ENCODE measurements at places on chromosomes 6 and 20. TPM values are rescaled to one million over a fixed set of nuclear protein-coding genes. Genes with fewer than 3 reads are reported as not detected.

DNA sequence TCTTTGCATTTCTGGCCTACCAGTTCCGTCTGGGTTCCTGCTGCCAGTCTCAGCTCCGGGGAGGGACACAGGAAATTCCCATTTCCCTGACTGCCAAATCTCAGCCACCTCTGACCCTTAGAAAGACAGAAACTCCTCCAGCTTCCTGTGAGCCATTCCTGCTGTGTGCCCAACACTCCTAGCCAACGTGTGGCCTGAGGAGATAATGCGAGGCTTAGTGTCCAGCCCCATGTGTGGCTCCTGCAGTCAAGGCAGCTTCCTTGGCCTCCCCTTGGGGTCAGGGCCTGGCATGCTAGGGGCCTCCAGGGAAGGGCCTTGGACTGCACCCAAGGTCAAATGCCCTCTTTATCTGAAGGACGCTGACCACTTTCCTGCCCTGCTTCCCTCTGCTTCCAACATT, 45.1 kb downstream of the MAFB start:
- H3K4me1 ChIP-seq, result no peaks in the 10 kb centered on the region
- peaks cover 3% of the 10 kb centered on the region for H3K27me3 ChIP-seq
- H3K4me3 ChIP-seq, result no peak overlapping the region
- no peaks in the 10 kb centered on the region for H3K36me3 ChIP-seq
- DNase-seq, result no peak

Gene MDFI
- total RNA-seq, result 144 TPM

GRCh38 chr6:87767478-87767877, 65.4 kb upstream of the AKIRIN2 start:
- no peaks in the 10 kb centered on the region for H3K27me3 ChIP-seq
- H3K36me3 ChIP-seq, result no peaks in the 10 kb centered on the region
- no peak overlapping the region for H3K27ac ChIP-seq
- DNase-seq, result no peak
- H3K4me1 ChIP-seq, result no peaks in the 10 kb centered on the region

Gene TXLNB
- 0.58 TPM for total RNA-seq

DNA sequence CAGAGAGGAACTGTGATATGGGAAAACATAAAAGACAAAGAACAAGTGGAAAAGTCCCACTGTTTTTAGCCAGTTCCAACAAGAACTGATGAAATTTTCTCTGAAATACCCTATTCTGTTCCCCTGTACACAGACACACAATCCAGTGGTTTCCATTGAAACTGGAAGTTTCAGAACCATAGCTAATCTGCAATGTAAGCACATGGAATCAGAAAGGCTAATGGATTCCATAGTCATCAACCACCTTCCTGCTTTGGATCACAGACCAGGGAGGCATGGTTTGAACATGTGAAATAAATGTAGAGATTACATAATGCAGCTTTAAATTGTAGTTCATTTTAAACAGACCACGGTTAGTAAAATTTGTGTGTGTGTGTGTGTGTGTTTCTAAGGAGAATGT, 242.1 kb downstream of the GJA1 start:
- no peaks in the 10 kb centered on the region for H3K4me1 ChIP-seq
- no peak overlapping the region for H3K4me3 ChIP-seq
- no peaks in the 10 kb centered on the region for H3K36me3 ChIP-seq

DNA sequence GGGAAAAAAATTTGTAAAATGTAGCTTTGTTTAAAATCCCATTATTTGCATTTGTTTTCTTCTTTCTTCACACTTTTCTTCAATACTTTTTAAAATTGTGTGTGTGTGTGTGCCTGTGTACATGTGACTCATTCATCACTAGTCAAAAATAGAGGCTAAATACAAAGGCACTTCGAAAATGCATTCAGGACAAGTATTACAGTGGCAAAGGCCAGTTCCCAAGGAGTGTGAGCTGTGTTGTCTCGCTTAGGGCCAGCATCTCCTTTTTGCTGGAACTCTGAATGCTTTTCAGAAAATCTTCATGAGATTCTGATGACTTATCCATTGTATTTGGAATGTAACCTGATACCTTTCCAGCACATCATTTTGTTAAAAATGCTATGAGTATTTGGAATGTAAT, 288.5 kb upstream of the CNR1 start:
- H3K27me3 ChIP-seq, result no peaks in the 10 kb centered on the region
- DNase-seq, result peak; percentile 16
- H3K36me3 ChIP-seq, result no peaks in the 10 kb centered on the region
- no peak overlapping the region for H3K4me3 ChIP-seq
- no peaks in the 10 kb centered on the region for H3K4me1 ChIP-seq
- H3K27ac ChIP-seq, result no peak overlapping the region

GRCh38 chr6:15244620-15245360, 1.1 kb upstream of the JARID2 start:
- no peaks in the 10 kb centered on the region for H3K36me3 ChIP-seq
- no peaks in the 10 kb centered on the region for H3K27me3 ChIP-seq
- DNase-seq, result peak; percentile 59
- H3K27ac ChIP-seq, result peak overlapping the region; percentile 93
- peak overlapping the region; percentile 99 for H3K4me3 ChIP-seq
- peaks cover 9% of the 10 kb centered on the region for H3K4me1 ChIP-seq

Gene PRSS35
- total RNA-seq, result 3.9 TPM

- DNase-seq, result no peak
- H3K36me3 ChIP-seq, result no peaks in the 10 kb centered on the region
- H3K27ac ChIP-seq, result no peak overlapping the region
- no peaks in the 10 kb centered on the region for H3K27me3 ChIP-seq
- H3K4me1 ChIP-seq, result no peaks in the 10 kb centered on the region
These were observed 17.9 kb downstream of the MDGA1 start for GRCh38 chr6:37679539-37680476.

- no peaks in the 10 kb centered on the region for H3K36me3 ChIP-seq
- H3K4me1 ChIP-seq, result peaks cover 23% of the 10 kb centered on the region
- no peak overlapping the region for H3K27ac ChIP-seq
- no peak overlapping the region for H3K4me3 ChIP-seq
These were observed 99.1 kb upstream of the MTHFD1L start for GRCh38 chr6:150766201-150766997.

- peak overlapping the region; percentile 34 for H3K27ac ChIP-seq
- no peaks in the 10 kb centered on the region for H3K36me3 ChIP-seq
- no peak overlapping the region for H3K4me3 ChIP-seq
- H3K4me1 ChIP-seq, result peaks cover 10% of the 10 kb centered on the region
These were observed 175.1 kb upstream of the JAG1 start for GRCh38 chr20:10848810-10849370.

DNA sequence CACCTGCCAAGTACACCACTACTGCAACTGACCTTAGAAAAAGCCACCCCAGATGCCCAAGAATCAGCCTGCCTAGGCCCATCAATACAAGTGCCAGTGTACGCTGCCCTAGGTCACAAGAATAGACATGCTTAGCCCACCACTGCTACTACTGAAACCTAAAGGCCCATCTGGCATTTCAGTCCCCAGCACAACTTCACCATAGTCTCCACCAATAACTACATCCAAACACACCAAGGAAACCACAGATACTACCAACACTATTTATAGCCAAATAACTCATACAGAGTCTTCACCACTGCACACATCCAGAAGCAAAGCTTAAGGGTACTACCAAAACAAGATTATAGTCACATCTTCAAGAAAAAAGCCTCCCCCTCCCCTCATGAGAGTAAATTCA, 28.2 kb downstream of the TREML4 start:
- H3K27ac ChIP-seq, result no peak overlapping the region
- no peak overlapping the region for H3K4me3 ChIP-seq
- H3K36me3 ChIP-seq, result no peaks in the 10 kb centered on the region

DNA sequence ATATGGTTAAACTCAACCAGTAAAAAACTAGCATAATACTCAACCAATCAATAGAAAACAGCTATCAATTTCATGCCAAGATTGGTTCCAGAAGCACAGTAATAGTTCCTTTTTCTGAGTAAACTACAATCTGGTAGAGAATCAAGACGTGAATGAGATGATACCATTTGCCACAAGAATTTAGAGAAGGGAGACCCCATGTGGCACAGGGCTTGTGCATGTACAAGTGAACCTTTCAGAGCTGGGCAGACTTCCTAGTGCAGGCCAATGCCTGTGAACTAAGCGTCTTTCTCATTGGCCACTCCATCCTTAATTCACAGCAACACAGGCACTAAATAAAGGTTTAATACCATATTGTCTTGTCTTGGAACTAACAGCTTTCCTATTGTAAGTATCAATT, 213.5 kb downstream of the RFPL4B start:
- DNase-seq, result no peak
- no peaks in the 10 kb centered on the region for H3K36me3 ChIP-seq
- H3K27me3 ChIP-seq, result no peaks in the 10 kb centered on the region
- H3K27ac ChIP-seq, result no peak overlapping the region

Gene RAB32
- 75.7 TPM for total RNA-seq

DNA sequence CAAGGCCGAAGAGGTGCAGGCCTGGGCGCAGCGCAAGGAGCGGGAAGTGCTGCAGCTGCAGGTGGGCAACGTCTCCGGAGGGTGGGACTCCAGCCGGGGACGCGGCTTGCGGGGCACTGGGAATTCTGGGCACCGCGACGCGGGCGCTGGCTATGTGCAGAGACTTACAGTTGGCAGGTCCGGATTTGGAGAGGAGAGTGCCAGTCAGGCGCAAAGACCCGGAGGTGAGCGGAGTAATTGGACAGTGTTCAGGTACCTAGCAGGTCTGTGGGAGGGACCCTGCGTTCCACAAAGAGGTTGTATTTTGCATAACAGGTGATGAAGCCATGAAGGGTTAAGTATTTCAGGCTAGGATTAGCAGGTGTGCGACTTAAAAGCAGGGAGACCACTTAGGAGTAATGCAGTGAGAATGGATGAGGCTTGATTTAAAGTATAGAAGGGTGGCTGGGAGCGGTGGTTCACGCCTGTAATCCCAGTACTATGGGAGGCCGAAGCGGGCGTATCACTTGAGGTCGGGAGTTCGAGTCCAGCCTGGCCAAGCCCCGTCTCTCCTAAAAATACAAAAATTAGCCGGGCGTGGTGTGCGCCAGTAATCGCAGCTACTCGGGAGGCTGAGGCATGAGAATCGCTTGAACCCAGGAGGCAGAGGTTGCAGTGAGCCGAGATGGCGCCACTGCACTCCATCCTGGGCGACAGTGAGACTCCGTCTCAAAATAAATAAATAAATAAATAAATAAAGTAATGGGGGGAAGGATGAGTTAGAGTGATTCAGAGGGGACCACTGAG, 1.0 kb downstream of the MRPS26 start:
- peaks cover 13% of the 10 kb centered on the region for H3K36me3 ChIP-seq
- no peak overlapping the region for H3K27ac ChIP-seq
- H3K27me3 ChIP-seq, result no peaks in the 10 kb centered on the region

GRCh38 chr20:14127514-14128223, 132.4 kb downstream of the MACROD2 start:
- H3K36me3 ChIP-seq, result no peaks in the 10 kb centered on the region
- no peak for DNase-seq
- no peak overlapping the region for H3K27ac ChIP-seq
- H3K4me3 ChIP-seq, result no peak overlapping the region

- H3K4me1 ChIP-seq, result no peaks in the 10 kb centered on the region
- no peaks in the 10 kb centered on the region for H3K36me3 ChIP-seq
- no peak for DNase-seq
- no peak overlapping the region for H3K4me3 ChIP-seq
- H3K27me3 ChIP-seq, result peaks cover 23% of the 10 kb centered on the region
- no peak overlapping the region for H3K27ac ChIP-seq
These were observed 80.0 kb upstream of the GATA5 start for GRCh38 chr20:62555642-62556420.

DNA sequence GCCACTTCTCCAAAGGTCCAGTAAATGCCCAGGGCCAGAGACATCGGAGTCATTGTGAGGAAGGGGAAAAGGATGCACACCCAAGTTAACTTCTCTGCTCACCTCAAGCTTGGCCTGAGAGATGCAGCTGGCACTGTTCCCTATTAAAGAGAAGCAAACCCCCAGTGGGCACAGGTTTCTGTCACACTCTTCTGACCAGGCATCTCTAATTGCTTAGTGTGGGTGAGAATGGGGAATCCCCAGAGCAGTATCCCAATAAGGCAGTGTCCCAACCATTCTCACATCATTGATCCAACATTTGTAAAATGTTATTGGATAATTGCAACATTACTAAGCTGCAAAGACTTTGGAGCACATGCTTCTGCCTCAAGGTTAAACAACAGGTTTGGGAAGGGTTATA, 232.3 kb downstream of the ADGRG6 start:
- no peaks in the 10 kb centered on the region for H3K27me3 ChIP-seq
- H3K4me1 ChIP-seq, result peaks cover 7% of the 10 kb centered on the region
- H3K27ac ChIP-seq, result no peak overlapping the region
- H3K4me3 ChIP-seq, result no peak overlapping the region

Gene AIF1
- total RNA-seq, result not detected

GRCh38 chr6:36649701-36650484, 28.6 kb upstream of the CDKN1A start:
- no peak overlapping the region for H3K27ac ChIP-seq
- peaks cover 6% of the 10 kb centered on the region for H3K27me3 ChIP-seq
- no peak for DNase-seq
- H3K36me3 ChIP-seq, result no peaks in the 10 kb centered on the region
- no peak overlapping the region for H3K4me3 ChIP-seq

DNA sequence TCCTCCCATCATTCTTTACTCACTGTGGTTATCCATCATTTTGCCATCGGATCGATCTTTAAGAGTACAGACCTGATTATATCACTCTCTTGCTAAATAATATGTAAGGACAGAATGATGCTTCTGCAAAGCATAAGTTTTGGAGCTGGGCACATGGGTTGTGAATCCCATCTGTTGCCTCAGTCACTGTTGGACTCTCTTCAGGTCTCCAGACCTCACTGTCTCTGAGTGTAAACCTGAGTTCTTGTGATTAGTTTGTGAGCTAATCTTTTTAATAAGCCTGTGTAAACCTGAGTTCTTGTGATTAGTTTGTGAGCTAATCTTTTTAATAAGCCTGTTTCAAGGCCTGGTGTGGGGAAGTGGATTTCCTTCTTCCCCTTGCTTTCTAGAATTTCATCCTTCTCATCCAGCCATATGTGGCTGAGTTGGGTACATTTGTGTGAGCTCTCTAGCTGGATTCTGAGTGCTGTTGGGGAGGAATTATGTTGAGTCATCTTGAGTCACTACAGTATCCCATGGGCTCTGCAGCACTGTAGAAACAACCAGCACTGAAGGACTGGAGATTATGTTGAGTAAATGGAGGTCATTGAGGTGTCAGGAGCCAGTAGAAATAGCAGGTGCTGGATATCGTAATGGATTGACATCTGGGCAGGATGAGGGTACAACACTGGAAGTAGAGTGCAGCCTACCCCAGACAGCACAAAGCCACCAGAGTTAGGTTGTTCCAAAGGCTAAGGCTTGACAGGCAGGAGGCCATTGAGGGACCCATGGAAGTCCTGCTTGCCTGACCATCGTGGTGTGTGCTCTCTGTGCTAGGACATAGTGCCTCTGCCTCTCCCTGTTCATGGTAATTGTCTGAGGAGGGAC, 52.4 kb downstream of the SCAND1 start:
- peak; percentile 91 for DNase-seq
- H3K36me3 ChIP-seq, result no peaks in the 10 kb centered on the region
- H3K4me3 ChIP-seq, result no peak overlapping the region
- H3K27me3 ChIP-seq, result no peaks in the 10 kb centered on the region
- H3K4me1 ChIP-seq, result peaks cover 12% of the 10 kb centered on the region

GRCh38 chr6:150273457-150274309, 95.1 kb upstream of the IYD start:
- no peak overlapping the region for H3K27ac ChIP-seq
- no peak overlapping the region for H3K4me3 ChIP-seq
- H3K36me3 ChIP-seq, result no peaks in the 10 kb centered on the region
- H3K4me1 ChIP-seq, result peaks cover 28% of the 10 kb centered on the region
- DNase-seq, result peak; percentile 45
- H3K27me3 ChIP-seq, result no peaks in the 10 kb centered on the region

Gene CYP39A1
- total RNA-seq, result 0.84 TPM

- H3K27me3 ChIP-seq, result no peaks in the 10 kb centered on the region
- no peak overlapping the region for H3K4me3 ChIP-seq
- H3K4me1 ChIP-seq, result no peaks in the 10 kb centered on the region
- no peaks in the 10 kb centered on the region for H3K36me3 ChIP-seq
These were observed 182.6 kb downstream of the ERMARD start for GRCh38 chr6:169933839-169934698.

Gene FGD2
- not detected for total RNA-seq

Measured in astrocyte (in vitro differentiated cells and primary cell).